Renal cortex interstitium (tissue), 15 donors: ENCODE measurements at places on chromosomes 7 and 10. TPM values are rescaled to one million over a fixed set of nuclear protein-coding genes. Genes with fewer than 3 reads are reported as not detected.

- DNase-seq = no peak
These were observed 653.0 kb upstream of the MGMT start for GRCh38 chr10:128814024-128814423.

DNA sequence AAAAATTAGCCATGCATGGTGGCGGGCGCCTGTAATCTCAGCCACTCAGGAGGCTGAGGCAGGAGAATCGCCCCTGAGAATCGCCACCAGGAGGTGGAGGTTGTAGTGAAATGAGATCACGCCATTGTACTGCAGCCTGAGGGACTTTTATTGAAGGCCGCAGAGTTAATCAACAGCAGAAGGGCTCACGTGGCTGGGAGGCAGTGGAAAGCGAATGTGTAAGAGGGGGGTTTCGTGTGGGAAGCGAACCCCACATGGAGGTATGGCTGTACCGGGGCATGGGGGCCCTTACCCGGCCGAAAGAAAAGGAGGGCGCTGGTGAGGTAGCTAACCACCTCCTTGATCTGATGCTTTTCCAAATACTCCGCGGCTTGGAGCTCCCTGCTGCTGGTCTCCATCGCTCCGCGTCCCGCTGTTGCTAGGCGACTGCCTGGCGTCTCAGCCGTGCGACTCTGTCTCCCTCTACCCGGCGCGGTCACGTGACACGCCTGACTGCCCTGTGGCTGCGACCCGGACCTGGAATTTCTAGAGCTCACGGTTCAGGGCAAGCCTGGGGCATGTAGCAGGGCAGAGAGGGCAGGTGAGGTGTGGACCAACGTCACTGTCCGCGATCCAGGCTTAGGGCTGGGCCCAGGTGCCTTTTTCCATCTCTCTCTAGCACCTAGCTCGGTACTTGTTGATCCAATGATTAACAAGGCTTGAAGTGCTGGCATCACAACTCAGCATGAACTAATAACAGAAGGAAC lies at the start of gene EFCAB10:
EFCAB10 (minus strand) TSS at position 428 of the 746 bp plus-strand sequence; CDS start at position 398, 30 bp downstream.
- peak; percentile 75 for DNase-seq

GRCh38 chr7:155793720-155794119 lies 18.5 kb downstream of the SHH start:
- DNase-seq = no peak

DNA sequence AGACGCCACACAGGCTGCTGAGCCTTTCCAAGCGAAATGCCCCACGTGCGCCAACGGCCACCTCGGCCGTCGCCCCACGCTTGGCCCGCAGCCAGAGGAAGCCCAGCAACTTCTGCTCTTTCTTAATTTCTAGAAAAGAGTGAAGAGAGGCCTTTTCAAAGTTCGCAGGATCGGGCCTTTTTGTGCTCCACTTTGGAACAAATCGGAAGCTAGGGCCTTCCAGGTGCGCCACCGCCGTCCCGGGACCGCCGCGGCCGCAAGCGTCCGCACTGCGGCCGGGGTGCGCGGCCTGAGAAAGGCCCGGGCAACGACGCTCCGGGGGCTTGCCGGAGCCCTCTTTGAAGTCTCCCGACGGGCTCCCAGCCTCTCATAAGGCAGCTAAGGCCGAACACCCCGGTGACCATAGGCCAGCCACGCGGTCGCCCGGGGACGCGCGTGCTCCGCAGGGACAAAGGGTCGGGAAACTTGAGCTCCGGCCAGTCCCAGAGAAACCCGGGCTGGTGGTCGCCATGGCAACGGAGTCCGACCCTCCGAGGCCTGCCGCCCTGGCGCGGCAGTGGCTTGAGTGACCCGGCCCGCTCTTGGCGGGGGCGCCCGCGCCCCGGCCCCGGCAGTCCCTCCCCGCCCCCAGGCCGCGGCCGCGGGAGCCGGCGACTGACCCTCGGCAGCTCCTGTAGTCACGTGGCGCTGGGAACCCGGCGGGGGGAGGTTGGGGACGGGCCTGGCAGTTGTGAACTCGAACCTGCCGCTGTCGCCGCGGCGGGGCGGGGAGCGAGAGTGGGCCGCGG lies at the start of gene REPIN1:
REPIN1 (plus strand) TSS at position 727 of the 788 bp plus-strand sequence. CDS start 890 bp downstream, outside the sequence.
- peak; percentile 88 for DNase-seq

Gene PNLIPRP1
- polyA plus RNA-seq = 0.15 TPM

DNA sequence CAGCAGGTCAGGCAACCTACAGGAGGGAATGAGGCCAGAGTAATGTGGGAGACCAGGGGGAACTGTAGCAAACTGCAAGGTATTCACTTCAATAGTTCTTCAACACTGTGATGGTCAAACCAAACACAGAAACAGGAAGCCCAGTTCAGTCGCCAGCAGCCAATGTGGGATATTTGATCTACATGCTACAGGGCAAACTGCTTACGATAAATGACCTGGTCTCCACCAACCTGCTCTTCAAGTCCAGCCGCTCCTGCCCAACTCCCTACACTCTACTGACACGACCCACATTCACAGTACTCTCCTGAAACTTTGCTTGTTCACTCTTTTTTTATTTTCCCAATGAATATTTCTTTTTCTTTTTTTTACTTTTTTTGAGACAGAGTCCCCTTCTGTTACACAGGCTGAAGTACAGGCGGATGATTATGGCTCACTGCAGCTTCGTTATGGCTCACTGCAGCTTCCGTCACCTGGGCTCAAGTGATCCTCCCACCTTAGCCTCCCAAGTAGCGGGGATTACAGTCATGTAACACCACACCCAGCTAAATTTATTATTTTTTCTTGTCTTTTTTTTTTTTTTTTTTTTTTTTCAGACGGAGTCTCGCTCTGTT lies 42.1 kb downstream of the MDH2 start:
- no peak for DNase-seq

- DNase-seq = no peak
These were observed 103.9 kb downstream of the CNOT4 start for GRCh38 chr7:135405969-135406368.

GRCh38 chr10:58950618-58951017 lies 225.8 kb upstream of the PHYHIPL start:
- DNase-seq = no peak

GRCh38 chr10:122638106-122638505 lies 61.5 kb downstream of the C10orf120 start:
- no peak for DNase-seq

DNA sequence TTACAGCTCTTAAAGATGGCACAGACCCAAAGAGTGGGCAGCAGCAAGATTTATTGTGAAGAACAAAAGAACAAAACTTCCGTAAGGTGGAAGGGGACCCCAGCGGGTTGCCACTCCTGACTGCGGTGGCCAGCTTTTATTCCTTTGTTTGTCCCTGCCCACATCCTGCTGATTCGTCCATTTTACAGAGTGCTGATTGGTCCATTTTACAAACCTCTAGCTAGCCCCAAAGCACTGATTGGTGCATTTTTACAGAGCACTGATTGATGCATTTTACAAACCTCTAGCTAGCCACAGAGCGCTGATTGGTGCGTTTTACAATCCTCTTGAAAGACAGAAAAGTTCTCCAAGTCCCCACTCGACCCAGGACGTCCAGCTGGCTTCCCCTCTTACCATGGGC lies 16.8 kb upstream of the CCSER2 start:
- no peak for DNase-seq

Gene TACC2
- 42.0 TPM for polyA plus RNA-seq

Gene CLDN4
- polyA plus RNA-seq = 98.1 TPM

Gene ASAH2
- 8.2 TPM for polyA plus RNA-seq

Gene CUZD1
- 2.2 TPM for polyA plus RNA-seq

Gene CALML5
- polyA plus RNA-seq = not detected

Gene NPY
- 0.35 TPM for polyA plus RNA-seq

- DNase-seq = no peak
These were observed 61.7 kb downstream of the PWWP2B start for GRCh38 chr10:132458586-132459300.

Gene TMEM178B
- polyA plus RNA-seq = 0.27 TPM

DNA sequence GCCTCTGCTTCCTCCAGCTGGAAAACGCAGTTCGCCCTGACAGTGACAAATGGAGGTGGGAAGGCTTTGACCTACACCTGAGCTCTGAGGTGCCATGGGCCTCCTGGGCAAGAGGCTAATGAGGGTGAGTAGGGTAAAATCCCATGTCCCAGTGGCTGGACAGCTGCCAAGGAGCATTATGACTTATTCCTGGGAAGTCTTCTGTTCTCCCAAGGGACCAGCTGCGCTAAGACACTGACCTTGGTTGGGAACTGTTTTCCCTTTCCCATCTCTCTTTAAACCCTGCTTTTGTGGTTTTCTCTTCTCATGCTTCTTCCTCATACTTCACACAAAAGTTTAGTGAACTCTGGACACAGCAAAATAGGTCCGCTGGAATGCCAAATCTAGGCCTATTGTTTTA lies 72.6 kb downstream of the COPG2 start:
- no peak for DNase-seq

DNA sequence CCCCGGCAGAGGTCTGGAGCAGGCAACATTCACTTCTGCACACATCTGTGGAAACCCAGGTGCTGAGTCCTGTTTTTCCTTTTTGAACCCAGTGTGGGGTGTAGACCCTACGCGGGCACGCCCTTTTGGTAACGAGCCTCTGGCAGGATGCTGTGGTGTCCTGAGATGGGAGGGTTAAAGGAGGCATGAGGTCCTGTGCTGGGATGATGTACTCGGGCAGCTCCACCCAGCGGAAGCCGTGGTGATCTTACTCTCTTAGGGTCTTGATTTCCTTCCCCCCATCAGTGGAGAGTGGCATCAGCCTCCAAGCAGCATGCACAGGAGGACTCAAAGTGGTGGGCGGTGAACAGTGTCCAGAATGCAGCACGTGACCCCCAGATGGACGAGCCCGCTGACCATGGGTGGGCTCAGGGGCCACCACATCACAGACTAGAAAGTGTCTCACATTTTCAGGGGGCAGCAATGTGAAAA lies 148.6 kb downstream of the DNAJB6 start:
- no peak for DNase-seq

GRCh38 chr10:73931767-73932619 lies 21.1 kb downstream of the PLAU start:
- no peak for DNase-seq

Gene AASS
- 52.5 TPM for polyA plus RNA-seq
